Activated CD8-positive, alpha-beta T cell treated with anti-CD3 and anti-CD28 coated beads for 36 hours (primary cell): ENCODE measurements at places on chromosomes 6 and 20. TPM values are rescaled to one million over a fixed set of nuclear protein-coding genes. Genes with fewer than 3 reads are reported as not detected.
A peak's percentile ranks its signal among the peaks of the same experiment; 100 is the strongest.

The AIF1 gene
- total RNA-seq: 240 TPM

The PHF3 gene
- 50.3 TPM for total RNA-seq

DNA sequence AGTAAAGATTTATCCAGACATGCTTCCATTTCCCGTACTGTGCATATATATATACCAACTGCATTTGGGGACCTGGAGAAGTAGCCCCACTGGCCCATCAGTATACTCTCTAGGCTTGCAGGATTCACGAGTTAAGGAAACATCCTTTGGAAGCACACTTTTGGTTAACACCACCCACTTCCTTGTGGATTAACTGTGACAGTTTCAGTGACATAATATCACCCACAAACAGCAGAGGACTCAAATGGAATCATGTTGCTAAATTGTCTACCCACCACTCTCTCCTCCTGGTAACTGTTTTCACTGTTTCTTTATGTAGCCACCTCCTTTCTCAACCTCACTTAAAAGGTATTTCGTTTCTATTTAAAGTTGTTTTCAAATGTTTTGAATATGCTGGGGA, 55.0 kb downstream of the PROKR2 start:
- H3K4me3 ChIP-seq: no peak overlapping the region
- no peaks in the 10 kb centered on the region for H3K36me3 ChIP-seq
- peaks cover 16% of the 10 kb centered on the region for H3K27me3 ChIP-seq
- no peak for DNase-seq
- peaks cover 3% of the 10 kb centered on the region for H3K4me1 ChIP-seq
- no peak overlapping the region for H3K27ac ChIP-seq

DNA sequence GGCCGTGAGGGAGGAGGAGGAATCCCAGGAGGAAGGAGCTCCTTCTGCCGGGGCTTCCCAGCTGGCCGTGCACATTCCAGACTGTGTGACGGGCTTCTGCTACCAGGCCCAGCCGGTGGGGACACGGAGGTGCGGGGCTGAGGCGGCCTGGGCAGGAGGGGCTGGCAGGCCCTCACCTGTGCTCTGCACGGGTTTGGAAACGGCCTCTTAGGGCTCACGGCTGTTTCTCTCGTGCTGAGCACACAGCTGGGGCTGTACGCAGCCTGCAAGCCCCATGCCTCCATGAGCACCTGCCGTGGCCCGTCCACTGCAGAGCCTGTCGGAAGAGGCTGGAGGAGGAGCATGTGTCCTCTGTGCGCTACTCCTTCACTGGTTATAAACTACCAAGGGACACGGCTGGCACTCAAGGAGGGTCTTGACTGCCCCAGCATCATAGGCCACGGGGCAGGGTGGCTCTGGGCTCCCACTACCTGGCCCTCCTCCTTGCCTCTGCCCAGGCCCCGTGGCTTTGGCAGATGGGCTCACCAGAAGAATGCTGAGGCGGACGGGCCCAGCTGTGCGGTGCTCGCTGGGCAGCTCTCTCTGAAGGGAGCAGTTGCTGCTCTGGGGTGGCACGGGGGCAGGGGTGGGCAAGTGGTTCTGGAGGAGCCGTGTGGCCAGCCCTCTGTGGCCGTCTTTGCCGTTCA, 15.8 kb downstream of the NPEPL1 start:
- no peaks in the 10 kb centered on the region for H3K4me1 ChIP-seq
- no peak overlapping the region for H3K4me3 ChIP-seq
- DNase-seq: no peak
- H3K27ac ChIP-seq: no peak overlapping the region

GRCh38 chr6:99345164-99345563, 4.3 kb downstream of the FAXC start:
- DNase-seq: no peak
- peaks cover 4% of the 10 kb centered on the region for H3K4me1 ChIP-seq
- no peak overlapping the region for H3K27ac ChIP-seq
- peaks cover 38% of the 10 kb centered on the region for H3K27me3 ChIP-seq
- H3K4me3 ChIP-seq: no peak overlapping the region
- H3K36me3 ChIP-seq: no peaks in the 10 kb centered on the region

The CEBPB gene
- total RNA-seq: 27.2 TPM

The C6orf163 gene
- total RNA-seq: 1.4 TPM

DNA sequence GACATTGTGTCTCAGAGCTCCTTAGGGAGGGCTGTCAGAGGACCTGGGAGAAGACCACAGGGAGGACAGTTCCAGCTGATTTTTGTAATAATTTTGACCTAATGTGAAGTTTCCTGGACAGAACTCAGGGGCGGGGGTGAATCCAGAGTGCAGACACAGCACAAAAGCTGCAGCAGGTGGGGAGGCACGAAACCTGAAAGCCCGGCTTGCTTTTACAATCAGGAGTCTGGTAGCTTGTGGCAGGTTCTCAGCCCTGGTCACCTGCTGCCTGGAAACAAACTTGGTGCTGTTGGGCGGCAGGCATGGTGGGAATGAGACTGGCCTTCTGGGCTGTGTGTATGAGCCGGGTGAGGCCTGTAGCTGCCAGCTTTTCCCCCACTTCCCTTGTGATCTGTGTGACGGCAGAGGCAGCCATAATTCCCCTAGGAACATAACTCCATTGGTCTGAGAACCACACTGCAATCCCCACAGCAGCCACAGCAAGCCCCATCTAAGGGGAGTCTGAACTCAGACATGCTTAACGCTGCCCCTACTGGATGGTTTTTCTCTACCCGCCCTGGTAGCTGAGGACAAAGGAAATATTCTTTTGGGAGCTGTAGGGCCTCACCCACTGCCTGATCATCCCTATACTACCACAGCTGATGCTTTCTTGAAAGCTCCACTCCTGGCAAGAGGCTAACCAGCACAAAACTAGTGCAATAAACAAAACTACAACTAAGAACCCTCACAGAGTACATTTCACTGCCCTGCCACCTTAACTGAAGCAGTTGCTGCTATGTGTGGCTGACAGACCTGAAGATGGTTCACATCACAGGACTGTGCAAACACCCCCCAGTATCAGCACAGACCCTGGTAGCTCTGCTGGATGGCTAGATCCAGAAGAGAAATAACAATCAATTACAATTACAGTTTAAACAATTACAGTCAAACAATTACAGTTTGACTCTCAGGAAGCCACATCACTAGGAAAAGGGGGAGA, 1055.1 kb upstream of the GJE1 start:
- no peak overlapping the region for H3K27ac ChIP-seq
- peak; percentile 31 for DNase-seq
- H3K4me1 ChIP-seq: no peaks in the 10 kb centered on the region
- no peaks in the 10 kb centered on the region for H3K36me3 ChIP-seq

DNA sequence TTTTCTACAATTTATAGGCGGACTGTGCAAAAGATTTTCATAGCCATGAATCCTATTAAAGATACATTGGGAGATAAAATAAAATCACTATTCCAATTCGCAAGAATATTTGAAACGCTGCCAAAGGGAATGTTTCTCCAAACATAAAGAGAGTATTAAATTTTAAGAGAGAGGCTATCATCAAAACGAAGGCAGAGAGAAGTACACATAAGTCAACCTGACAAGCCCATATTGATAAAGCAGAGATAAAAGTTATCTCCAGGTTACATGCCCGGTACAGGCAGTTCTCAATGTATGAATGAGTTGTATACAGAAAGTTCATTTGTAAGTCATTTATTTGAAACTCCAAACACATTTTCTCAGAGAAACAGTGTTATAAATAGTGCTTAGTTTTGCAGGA, 193.1 kb downstream of the ATXN1 start:
- no peaks in the 10 kb centered on the region for H3K27me3 ChIP-seq
- peaks cover 11% of the 10 kb centered on the region for H3K4me1 ChIP-seq
- H3K4me3 ChIP-seq: no peak overlapping the region
- H3K36me3 ChIP-seq: peaks cover 11% of the 10 kb centered on the region
